Globus pallidus (tissue), 1 donor: ENCODE measurements at places on chromosomes 3 and 15.

DNA sequence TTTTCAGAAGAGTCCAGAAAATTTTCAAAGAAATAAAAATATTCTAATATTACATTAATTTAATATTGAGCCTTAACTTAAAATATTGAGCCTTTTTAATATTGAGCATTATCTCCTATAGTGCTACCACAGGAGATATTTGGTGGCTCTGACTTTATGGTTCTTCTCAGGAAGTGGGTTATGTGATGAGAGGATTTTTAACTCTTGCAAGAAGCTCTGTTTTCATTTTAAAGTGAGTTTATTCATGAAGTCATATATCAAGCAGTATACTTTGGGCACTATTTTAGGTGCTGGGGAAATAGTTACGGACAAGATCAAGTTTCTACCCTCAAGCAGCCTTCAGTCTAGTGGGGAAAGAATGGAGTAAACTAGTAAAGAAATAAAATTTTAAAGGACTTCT, 13.4 kb upstream of the MBNL1 start:
- no peak for DNase-seq

DNA sequence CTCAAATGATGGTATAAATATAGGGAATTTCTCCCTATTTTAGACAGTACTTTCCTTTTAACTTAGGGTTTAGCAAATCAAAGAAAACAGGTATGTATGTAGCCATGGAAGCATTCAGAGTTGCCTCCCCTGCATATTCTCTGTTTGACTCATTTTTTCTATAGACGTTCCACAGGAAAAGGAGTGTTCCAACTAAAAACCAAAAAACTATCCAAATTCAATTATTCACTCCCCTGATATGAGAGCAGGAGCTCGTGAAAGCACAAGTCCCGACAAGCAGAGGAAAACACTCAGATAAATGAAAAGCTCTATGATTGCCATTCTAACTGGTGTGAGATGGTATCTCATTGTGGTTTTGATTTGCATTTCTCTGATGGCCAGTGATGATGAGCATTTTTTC, 119.5 kb downstream of the FRMD5 start:
- DNase-seq = no peak

DNA sequence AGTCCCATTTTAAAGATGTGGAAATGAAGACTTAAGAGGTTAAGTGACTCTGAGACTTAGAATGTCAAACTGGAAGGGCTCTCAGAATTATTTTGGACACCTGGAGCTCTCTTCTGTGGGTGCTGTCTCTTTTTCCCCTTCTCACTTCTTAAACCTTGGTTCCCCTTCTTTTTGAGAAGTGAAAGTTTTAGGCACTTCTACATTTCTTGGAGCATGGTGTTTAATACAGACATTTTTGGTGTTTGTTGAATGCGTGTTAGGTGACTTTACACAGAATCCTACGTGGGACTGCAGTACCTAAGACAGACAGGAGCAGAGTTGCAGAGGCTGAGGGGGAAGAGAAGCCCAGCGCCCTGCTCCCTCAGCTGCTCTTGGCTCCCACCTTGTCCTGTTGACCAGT, 133.3 kb downstream of the MDFIC2 start:
- DNase-seq = no peak

DNA sequence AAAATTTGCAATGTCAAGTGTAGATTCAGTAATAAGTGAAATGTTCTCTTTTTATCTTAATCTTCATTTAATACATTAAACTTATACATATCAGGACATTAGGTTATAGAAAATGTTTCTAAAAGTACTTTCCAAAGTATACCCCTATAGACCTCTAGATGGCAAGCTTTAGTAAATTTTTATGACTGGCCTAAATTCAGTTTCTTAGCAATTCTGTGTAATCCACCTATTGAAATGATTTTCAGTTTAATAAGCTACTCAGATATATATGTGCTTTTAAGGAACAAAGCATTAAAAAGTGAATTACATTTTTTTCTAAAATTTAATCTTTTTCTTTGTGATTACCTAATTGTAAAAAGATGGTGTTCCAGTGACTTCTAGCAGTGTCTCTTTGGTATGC, 342.2 kb downstream of the GBE1 start:
- DNase-seq = no peak

DNA sequence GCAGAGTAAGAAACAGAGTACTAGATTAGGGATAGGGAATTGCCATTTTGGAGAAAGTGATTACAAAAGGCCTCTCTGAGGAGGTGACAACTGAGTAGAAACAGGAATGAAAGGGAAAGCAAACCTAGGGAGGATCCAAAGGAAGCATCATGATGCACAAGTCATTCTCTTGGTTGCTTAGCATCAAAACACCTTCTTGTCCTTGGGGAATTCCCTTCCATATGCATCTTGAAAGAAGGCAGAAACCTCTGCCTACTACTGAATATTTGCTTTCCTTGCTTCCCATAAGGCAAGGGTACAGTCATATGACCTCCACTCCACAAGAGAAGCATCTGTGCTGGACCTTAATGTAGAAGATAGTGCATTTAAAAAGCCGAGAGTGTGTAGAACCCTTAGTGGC, 24.1 kb downstream of the GABPB1 start:
- DNase-seq = no peak

DNA sequence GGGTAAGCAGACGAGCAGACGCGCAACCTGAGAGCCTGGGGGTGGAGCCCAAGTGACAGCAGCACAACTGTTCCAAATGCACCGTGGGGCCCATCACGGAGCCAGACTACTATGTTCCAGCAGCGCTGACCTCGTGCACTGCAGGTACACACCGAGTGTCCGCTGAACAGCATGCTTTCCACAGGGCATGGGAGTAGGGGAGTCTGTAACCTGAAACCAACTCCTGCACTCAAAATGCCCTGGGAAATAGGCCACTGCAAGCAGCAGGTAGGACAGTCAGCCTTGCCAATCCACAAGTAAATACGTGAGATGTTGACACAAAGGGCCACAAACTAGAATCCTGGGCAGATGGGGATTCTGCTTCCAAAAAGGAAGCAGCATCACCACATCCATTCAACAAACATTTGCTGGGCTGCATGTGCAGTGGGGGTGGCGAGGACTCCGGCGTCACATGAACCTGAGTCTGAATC, 73.9 kb downstream of the TBC1D2B start:
- no peak for DNase-seq
